ENCODE measurements at places on chromosomes 7 and 10. TPM values are rescaled to one million over a fixed set of nuclear protein-coding genes. Genes with fewer than 3 reads are reported as not detected.
A peak's percentile ranks its signal among the peaks of the same experiment; 100 is the strongest.

- DNase-seq: no peak
Measured at GRCh38 chr7:108415821-108416536, 40.3 kb downstream of the NRCAM start.

- no peak for DNase-seq
Measured at GRCh38 chr10:50501478-50501877, 122.3 kb downstream of the SGMS1 start.

DNA sequence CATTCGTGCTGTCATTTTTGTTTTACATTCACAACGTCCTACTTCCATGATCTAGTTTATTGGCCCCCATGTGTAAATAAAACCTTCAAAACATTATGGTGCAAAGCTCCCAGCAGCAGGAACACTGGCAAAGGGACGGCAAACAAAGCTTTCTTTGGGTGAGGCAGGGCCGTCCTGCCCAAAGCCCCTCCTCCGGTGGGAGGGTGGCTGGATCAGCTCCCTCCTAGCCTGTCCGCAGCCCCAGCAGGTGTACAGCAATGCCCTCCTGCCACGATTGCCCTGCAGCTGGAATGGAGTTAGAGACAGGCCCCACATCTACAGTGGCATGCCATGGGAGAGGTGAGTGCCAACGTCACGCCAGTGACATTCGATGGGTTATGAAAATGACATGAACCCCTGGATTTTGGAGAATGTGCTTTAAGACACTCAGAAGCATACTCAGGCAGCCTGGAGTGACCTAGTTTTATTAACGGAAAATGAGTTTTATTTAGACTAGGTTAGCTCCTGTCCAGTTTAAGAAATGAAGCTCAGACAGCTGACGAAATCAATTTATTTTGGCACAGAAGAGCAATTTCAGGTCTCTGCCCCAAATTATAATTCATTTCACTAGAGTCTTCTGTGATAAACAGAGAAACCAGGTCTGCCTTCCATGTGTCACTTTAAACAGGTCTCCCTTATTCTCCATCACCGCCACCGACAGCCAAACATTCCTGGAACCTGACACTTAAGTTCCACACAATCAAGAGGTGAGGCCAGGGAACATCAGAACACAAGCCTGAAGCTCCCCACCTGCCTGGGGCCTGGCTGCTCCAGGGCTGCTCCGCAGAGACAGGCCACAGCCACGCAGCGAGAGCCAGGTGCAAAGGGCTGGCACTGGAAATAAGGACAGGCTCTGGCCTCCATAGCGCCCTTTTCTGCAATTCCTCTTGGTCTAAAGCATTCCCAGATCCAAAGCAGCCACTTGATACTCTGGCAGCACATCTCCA is 50.1 kb downstream of the VOPP1 start:
- peak; percentile 57 for DNase-seq

DNA sequence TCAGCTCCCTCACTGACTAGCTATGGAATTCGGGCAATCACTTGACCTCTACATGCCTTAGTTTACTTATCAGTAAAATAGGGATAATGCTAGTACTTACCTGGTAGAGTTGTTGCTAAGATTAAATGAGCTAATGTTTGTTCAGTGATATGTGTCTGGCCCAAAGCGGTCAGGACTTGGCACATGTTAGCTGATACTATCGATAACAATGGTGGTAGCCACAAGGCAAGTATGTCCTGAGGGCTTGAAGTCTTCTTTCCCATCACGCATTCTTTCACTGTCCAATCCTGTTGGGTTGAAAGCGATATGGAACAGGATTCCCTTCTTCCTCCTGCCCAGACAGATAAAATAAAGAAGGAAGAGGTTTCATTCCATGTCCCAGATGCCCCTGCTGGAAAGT is 25.5 kb upstream of the MXI1 start:
- DNase-seq: no peak

Gene FOXI2
- 0.14 TPM for total RNA-seq
